ENCODE measurements at places on chromosomes 5 and 9.

DNA sequence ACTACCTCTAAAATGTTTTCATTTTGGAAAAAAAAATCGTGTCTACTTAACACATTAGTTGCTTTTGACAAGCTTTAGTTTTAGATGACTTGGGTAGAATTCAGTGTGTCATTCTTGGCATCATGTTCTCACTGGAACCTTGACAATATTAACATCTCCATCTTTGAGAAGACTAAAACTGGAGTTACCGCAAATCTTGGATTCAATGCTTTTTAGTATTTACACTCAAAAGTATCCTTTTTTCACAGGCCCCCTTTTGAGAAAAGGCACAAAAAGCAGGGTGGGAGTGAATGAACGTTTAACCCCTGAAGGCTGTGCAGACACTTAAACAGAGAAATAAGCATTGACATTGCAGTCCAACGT, 549.1 kb downstream of the CSNK1G3 start:
- no peak for DNase-seq

DNA sequence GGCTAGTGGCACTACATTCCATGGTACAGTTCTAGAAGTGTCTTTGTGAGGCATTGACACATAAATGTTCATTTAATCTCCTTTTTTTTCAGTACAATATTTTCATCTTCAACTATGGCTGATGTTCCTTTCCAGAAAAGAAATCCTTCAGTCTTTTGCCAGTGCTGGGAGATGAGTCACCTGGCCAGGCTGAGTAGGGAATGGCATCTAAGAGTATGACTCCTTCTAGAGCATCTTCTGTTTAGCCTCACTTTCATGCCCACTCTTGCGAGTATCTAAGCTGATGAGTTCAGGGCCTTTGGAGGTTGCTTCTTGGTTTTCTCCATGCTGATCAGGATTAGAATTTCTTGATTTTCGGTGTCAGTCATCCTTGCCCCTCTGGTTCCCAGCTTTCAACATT, 124.4 kb downstream of the SLC28A3 start:
- no peak for DNase-seq

GRCh38 chr5:71681296-71681695, 37.8 kb upstream of the CARTPT start:
- no peak for DNase-seq

GRCh38 chr5:124504081-124504916, 242.1 kb downstream of the ZNF608 start:
- no peak for DNase-seq

DNA sequence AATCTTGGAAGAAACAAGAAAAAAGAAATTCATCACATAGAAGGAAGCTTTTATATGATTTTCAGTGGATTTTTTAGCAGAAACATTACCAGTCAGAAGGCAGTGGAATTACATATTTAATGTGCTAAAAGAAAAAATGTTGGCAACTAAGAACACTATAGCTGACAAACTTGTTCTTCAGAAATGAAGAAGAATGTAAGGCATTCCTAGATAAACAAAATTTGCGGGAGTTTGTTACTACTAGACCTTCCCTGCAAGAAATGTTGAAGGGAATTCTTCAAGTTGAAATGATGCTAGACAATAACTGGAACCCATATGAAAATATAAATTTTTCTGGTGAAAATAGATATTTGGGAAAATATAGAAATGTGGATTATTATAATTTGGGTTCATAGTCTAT, 718.3 kb upstream of the GRAMD2B start:
- no peak for DNase-seq

DNA sequence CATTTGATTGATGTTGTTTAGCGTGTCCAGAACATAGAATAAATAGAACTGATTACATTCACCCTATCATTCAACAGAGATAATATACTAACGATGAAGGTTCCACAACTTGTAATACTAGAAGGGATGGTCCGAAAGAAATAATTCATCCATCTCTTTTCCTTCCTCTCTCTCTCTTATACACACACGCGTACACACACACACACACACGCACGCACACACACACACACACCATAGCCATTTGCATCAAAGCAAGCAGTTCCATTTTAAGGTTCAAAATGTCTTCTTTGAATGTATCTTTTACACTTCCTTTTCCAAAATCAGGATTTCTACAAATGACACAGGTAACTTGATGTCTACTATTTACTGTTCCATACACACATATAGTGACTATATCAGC, 887 bp downstream of the GDA start:
- DNase-seq, result no peak

GRCh38 chr5:120062515-120062917, 401.6 kb upstream of the PRR16 start:
- no peak for DNase-seq

- no peak for DNase-seq
These were observed 123.2 kb downstream of the TEX10 start for GRCh38 chr9:100229561-100229960.

All from T-helper 9 cell (primary cell).